ENCODE measurements at places on chromosomes 2 and 18. TPM values are rescaled to one million over a fixed set of nuclear protein-coding genes. Genes with fewer than 3 reads are reported as not detected.

DNA sequence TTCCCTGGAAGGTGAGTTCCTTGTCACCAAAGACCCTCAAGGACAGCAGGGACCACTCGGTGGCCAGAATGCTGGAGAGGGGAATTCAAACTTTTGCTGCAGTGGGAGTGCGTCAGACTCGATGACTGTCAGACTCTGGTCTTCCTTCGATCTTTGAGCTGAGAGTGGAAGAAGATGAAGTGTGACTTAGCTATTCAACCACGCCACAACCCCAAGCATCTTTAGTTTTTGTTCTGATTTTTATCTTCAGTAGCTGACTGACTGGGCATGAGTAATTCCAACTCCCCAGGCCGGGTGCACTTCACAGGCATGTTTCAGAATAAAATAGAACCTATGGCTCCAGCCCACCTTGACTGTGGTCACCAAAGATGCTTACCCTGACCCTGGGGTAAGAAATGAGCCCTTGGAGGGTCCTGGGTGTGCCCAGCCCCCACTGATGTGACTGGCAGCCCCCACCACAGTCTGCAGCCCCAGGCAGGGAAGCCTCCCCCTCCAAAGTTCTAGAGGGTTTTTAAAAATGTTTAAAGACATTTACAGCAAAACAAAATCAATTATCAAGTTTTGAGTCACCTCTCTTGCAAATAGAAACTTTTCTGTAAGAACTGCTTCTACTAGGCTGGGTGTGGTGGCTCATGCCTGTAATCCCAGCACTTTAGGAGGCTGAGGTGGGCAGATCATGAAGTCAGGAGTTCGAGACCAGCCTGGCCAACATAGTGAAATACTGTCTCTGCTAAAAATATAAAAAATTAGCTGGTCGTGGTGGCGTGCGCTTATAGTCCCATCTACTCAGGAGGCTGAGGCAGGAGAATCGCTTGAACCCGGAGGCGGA is 24.9 kb upstream of the YWHAQ start:
- DNase-seq, result no peak

- no peak for DNase-seq
These were observed 2.1 kb upstream of the HSBP1L1 start for GRCh38 chr18:79962311-79962710.

DNA sequence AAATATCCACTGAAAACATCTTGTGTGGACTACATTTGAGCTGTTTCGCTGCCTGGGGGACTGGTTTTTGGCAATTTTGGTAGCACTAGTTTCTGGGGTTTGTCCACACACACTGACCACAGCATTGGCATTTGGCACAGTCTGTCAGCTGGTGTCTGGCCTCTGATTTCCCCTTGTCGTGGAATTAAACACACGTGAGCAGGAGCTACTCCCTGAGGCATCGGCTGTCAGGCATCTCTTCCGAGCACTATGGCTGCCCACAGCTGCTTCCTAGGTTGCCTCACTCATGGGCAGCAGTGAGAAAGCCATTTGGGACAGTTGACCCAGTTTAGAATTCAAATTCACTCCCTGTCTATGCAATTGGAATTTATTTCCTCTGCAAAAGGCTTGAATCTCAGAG is 46.8 kb upstream of the FZD5 start:
- no peak for DNase-seq

GRCh38 chr2:212908682-212909435 is 242.6 kb downstream of the IKZF2 start:
- no peak for DNase-seq

DNA sequence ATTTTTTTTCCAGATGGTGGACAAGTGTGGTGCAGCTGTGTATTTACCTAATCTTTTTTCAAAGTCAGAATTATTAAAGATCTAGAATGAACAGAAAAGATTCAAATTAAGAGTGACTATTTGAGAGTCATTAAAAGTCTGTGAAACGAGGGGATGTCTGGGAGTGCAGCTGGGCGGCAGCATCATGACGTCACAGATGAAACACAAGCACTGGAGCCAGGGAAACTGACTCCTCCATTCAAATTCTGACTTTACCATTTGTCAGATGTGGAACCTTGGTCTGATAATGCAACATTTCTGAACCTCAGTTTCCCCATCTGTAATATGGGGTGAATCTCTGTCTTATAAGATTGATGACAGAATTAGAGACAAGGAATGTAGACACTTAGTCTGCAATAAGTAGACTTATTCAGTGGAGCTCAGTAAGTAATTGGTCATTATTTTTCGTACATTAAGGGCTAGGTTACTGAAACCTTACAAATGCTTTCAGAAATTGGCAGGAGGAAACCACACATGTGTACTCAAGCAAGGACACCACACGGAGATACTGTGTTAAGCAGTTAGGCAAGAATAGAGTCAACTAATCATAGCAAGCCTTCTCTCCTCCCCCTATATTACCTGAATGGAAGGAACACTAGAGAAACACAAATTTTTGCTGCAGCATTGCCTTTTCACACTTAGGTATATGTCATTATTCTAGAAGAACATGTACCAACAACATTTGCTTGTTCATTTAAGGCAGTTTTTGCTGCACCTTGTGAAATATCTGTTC is 27.8 kb upstream of the CXXC1 start:
- DNase-seq, result no peak

The SLC4A3 gene
- 10.8 TPM for polyA plus RNA-seq

The SKOR2 gene
- not detected for polyA plus RNA-seq

The NT5C1B gene
- 1.2 TPM for polyA plus RNA-seq
